ENCODE measurements at places on chromosomes 16 and 17.

- DNase-seq, result no peak
Observed at GRCh38 chr16:31428279-31428597, at the start of gene COX6A2. Gene COX6A2 (minus strand): TSS chr16:31428360. CDS start chr16:31428325, 35 bp downstream.

GRCh38 chr17:82317394-82318168 lies at the start of gene CD7:
Gene CD7 (minus strand): TSS chr17:82317608. CDS start chr17:82317495, 113 bp downstream.
- no peak for DNase-seq

- DNase-seq, result no peak
Observed at GRCh38 chr16:20916289-20916688, 15.7 kb downstream of the LYRM1 start.

DNA sequence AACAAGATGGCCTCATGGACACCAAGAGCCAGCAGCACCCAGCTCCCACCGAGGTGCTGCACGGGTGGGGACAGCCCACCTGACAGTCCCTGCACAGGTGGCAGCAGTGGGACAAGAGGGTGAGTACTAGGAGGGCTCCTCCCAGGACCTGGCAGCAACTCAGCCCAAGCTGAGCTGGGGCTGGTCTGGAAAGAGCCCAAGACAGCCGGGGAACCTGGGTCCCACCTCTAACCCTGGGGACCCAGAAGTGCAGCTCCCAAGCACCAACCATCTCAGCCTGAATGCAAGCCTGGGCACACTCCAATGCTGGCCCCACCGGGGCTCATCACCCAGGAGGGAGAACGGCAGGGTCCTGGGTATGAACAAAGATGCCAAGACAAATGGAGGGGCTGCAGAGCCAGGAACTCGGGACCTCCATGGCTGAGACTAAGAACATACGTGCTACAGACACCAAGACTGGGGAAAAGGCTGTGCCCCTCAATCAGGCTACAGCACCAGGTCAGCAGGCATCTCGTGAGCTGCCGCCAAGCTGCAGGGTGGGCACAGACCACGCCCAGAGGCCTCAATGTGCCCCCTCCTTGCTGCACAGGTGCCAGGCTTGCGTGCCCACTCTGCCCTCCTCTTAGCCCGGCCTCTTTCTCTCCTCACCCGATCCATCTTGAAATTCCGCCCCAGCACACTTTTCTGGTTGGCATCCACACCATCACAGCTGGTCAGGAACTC lies 37.5 kb upstream of the GSG1L start:
- no peak for DNase-seq

- no peak for DNase-seq
Observed at GRCh38 chr16:19196871-19197270, 28.8 kb downstream of the SYT17 start.

GRCh38 chr16:10028644-10029043 lies 153.6 kb downstream of the GRIN2A start:
- DNase-seq, result no peak

DNA sequence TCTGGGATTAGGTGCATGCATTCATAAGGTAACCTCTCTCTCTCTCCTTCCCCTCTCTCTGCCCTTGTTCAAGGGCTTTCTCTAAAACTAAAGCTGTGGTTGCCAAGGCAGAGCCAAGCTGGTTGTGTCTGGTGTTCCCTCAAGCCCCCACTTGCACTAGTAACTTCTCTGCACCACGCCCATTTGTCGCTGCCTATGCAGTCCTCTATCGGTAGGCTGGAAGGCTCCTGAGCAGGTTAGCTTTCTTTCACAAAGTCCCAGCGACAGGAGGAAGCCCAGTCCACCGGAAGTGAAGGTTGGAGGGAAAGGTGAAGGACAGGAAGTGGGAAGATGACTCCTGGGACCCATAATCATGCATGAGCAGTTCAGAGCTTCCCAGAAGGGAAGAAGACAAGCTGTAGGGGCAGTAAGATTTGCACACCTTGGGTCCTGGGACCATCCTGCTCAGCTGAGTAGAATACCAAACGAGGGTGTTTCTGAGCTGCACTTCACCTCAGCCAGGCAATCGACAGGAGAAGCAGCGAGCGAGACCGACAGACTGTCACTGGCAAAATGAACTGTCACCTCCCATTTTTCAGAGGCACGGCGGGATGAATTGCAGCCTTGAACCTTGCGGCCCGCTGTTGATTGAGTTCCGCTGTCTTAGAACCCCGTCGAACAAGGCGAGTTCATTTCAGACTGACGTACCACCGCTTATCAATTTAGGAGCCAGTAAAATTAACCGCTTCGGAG lies 14.7 kb upstream of the SKAP1 start:
- no peak for DNase-seq

GRCh38 chr16:9854675-9855074 lies 327.6 kb downstream of the GRIN2A start:
- no peak for DNase-seq

DNA sequence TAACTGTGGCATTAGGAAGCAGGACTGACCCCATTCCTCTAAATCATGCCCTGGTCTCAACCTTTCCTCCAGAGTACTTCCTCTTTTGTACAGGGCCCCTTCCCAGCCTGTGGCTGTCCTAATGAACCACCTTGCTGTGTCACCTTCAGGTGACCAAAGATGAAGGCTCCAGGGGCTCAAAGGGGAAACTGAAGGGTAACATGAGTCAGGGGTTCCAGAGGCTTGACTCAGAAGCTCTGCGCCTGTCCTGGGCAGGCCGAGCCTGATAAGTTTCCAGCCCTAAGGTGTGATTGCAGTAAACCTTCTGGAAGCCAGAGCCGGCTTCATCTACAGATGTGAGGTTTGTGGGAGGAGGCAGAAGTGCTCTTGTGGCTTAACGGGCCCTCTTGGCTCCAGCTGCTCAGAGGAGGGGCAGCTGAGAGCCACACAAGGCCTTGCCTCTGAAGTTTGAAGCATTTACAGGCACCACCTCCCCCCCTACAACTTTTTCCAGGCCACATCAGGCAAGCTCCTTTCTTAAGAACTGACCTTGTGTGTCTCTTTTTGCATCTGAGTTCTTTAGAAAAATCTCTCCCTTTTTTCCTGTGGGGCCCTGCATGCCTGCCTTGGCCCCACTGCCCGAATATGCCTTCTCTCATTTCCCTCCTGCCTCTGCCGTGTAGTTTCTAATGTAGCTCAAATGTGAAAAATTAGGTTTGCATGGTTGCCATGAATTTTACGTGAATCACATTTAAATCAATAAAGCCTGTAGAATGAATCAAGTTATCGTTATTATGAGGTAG lies 149.9 kb downstream of the CLEC16A start:
- peak; percentile 73 for DNase-seq

- no peak for DNase-seq
Observed at GRCh38 chr17:32514606-32515005, 27.8 kb downstream of the CDK5R1 start.

DNA sequence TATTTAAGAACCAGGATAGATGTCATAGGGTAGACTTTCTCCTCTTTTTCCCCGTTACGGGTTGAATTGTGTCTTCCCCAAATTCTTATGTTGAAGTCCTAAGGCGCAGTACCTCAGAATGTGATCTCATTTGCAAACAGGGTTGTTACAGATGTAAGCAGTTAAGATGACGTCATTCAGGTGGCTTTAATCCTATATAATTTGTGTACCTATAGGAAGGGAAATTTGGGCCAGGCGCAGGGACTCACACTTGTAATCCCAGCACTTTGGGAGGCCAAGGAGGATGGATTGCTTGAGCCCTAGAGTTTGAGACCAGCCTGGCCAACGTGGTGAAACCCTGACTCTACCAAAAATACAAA lies 99.5 kb upstream of the DHX40 start:
- no peak for DNase-seq
